ENCODE measurements at places on chromosomes 3 and 15.

DNA sequence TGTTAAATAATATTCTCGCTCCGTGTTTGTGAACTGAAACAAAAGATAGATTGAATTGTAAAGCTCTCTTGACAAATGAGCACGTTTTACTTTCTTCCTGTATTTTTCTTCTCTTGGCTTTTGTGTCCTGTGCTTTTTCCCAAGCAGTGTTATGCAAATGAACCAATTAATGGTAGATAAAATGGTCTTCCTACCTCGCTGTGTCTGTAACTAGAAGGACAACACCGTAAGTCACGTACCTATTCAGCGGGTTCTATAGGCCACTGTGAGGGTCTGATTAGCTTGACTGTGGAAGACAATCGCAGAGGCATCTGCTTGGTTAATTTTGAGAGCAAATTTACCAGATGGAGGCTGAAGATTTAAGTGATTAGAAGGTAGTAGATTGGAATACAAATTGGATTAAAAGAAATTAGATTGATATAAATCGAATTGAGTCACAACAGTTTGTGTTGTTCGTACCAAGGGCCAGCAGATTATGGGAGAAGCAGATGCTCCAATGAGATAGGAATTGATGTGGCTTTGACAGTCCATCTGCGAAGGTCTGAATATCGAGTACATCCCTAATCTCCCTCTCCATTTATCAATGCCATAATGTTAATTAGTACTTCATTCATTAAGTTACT, 40.2 kb downstream of the ROBO2 start:
- no peak for DNase-seq

GRCh38 chr3:172175254-172175599, 135.8 kb downstream of the FNDC3B start:
- no peak for DNase-seq

DNA sequence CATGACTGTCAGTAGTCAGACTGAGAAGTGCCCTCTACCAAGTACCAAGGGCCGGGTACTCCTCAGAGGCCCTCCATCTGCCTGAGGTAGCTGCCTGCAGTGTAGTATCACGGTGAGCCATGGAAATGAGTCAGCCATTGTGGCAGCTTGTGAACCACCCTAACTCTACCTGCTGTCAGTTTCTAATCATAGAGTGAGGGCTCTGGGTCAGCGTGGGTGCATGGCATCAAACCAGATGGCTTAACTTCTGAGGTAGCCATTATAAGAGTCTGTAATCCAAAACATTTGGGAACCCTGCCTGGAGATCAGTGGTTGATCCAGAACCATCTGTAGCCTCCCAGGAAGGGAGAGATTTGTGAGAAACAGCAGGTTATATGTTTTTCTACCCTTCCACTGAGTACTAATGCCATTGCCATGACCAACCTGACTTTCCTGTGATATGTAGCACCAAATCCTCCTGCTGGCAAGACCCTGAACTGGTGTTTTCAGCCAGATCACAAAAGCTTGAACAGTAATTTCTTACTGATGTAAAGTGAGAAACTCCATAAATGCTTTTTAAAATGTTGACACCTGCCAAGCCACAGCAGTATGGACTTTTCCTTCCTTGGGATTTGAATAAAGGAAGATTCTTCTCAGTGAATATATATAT, 38.9 kb downstream of the ABHD2 start:
- DNase-seq = no peak

DNA sequence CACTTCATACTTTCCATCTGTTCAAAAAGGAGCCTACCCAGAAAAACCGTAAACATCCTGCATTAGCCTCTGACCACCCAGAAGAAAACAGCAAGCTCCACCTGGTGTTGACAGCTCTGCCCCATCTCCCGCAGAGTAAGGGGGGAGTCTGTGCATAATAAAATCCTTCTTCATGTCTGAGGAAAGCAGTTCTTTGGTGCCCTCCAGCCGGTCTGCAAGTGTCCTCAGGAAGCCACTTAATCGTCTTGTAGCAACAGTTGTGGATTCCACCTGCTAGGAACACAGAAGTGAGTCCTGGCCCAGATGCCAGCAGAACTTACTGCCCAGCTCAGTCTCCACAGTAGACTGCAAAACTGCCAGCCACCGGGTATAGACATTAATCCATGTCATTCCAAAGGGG, 22.5 kb downstream of the RIOX2 start:
- DNase-seq = no peak

DNA sequence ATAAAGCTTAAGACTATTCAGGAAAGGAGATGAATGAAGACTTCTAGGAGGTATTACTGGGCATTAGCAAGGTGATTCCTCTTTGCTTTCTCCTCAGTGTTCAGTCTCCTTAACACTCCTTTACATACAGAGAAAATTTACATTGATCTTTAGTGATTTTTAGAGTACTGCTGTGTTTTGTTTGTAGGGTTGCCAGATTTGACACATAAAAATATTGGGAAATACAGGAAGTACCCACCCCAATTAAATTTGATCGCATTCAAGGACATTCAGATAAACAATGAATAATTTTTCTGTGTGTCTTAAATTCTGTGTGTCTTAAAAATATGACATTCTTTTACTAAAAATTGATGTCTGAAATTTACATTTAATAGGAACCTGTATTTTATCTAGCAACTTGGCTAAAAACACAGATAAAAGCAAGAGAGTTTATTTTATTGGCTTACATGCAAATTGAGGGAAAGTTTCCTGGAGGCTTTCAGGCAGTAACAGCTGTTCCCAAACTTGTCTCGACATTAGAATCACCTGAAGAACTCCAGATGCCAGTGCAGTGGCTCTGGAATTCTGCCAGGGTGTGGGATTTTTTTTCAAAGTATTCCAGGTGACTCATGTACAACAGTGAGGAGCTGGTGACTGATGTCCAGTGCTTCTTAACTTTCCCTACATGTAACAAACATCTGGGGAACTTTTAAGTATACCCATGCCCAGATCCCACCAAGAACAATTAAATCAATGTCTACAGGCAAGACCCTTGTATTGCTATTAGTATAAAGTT, 23.4 kb upstream of the PLOD2 start:
- DNase-seq = no peak

DNA sequence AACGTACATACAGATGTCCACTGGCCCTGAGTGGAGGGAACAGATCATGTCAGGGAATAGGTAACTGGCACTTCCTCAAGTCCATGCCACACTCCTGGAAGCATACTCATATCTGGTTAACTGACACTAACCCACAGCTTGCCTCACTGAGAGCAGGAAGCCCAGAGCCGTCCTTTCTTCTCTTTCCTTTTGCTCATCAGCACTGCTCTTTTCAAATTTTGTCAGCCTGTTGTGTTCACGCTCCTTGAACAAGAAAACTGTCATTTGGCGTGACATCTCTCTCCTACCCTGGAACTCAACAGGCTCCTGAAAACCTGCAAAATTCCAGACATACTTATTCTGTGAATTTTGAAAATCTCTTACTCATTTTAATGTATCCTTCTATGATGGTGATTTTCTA, 360.2 kb downstream of the MAGI1 start:
- DNase-seq = no peak

GRCh38 chr15:34365091-34365825, 1.7 kb downstream of the LPCAT4 start:
- DNase-seq = no peak

DNA sequence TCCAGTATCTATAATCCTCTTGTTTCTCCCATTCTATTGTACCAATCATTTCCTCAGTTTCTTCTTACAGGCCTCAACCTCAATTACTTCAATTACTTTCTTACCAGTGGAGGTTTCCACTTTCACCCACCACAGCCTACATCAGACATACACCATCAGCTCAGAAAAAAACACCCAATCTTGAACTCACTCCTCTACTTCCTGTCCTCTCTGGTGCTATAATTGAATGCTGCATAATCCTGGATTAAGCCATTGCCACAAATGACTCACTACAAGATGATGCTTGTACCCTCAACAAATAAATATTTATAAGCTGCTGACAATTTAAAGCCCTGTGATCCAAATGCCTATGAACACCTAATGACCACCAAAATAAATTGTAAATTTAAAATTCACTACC, 18.5 kb downstream of the RYK start:
- no peak for DNase-seq

DNA sequence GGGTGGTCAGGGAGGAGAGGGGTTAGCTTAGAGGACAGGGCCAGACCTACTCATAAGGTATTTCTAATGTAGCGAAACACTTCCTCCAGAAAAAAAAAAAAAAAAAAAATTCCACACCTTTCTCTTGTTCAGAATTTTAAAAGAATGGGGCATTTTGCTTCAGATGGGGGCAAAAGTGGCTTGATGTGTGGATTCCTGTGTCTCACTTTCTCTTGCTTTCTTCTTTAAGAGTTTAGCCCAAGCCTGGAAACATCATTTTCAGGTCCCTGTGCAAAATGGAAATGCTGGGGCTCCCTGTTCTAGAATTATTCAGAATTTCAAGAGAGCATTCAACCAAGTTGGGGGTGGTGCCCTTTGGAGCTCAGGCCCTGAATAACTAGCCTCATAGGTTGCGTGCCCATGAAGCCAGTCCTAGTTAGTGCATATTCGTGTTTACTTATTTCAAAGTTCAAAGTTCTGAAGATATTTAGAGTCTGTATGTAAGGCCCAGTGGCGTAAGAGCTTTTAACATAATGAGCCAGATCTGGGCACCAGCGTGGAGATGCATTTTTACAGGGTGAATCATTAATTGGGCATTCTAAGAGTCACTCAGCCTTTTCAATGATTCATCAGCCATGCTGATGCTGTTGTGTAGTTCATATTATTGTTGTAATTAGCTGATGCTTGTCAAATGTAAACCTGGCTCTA, 104.5 kb downstream of the RPLP1 start:
- peak; percentile 92 for DNase-seq

DNA sequence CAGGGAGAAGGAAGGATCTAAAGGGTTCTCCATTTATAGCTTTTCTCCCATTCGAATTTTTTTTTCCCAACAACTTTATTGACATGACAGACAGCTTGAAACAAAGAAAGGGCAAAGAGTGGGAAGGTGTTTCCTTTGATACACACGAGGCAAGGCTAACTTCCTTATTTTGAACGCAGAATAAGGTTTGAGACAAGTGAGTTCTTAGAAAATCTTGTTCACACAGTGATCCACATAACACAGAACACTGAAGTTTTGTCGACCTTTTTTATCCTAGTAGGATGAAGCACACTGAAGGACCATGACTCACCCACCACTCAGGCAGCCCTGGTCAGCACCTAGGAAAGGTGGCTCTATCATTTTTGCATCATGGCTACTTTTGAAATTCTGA, 425.8 kb upstream of the MDFIC2 start:
- DNase-seq = no peak

All from amniotic stem cell (primary cell).